ENCODE measurements at places on chromosomes 16 and 17.

- no peak for DNase-seq
These were observed 10.3 kb upstream of the SAMD14 start for GRCh38 chr17:50139950-50140885.

- no peak for DNase-seq
These were observed 93.3 kb upstream of the ZNF267 start for GRCh38 chr16:31780342-31780741.

DNA sequence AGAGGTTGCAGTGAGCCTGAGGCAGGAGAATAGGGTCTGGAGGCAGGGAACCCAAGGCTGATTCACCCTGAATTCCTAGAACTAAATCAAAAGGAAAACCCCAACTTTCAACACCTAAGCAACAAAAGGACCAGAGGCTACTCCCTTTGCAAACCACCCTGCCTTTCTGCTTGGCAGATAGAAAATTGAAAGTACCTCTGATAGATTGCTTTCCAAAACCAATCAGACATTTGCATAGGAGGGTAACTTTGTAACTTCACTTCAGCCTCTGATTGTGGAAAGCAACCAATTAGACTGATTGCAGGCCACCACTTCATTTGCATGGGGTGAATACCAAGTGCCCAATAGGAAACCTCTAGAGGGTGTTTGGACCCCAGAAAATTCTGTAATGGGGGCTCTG, 10.9 kb upstream of the TMEM98 start:
- no peak for DNase-seq

DNA sequence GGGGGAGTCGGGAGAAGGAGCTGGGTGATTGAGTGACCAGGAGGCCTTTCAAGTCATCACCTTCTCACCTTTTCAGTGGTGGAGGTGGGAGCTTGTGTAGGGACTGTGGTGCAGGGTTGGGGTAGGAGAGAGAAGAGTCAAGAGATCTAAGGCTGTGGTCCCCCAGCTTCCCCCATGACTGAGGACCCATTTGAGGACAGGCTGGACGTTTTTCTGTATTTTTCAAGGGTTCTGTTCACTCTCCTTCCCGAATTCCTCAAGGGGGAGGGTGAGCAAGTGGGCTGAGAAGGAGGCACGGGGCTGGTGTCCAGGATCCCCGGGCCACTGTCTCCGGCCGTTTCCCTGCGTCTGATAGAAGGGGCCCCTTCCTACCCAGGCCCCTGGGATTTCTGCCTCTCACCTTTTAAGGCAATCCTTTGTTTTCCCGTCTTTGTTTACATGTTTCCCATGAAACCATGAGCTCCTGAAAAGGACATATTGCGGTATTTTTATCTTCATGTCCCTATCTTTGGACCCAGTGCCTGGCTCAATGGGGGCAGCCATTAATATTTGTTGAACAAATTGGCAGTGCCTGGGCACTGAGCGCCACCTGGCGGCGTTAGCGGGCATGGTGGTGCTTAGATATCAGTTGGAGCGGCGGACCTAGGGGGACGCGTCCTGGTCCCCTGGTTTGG, 9.2 kb upstream of the CD300A start:
- DNase-seq = no peak

DNA sequence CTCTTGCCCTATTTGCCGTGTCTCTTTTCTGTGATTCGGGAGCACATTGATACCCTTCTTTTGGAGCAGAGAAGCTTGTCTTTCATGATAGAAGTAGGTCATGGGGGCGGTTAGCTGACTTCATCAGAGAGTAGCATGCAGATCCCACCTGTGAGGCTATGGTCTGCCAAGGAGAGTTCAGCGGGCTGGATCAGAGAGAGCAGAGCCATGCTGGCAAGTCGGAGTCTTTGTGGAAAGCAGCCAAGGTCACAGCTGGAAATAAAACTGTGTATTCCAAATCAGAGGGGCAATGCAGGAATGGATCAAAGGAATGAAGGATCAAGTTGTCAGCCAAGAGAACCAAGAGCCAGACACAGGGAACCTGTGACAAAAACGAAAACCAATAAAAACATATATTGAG, 595.9 kb downstream of the WWOX start:
- no peak for DNase-seq

GRCh38 chr17:52420555-52421078, 262.1 kb upstream of the CA10 start:
- no peak for DNase-seq

DNA sequence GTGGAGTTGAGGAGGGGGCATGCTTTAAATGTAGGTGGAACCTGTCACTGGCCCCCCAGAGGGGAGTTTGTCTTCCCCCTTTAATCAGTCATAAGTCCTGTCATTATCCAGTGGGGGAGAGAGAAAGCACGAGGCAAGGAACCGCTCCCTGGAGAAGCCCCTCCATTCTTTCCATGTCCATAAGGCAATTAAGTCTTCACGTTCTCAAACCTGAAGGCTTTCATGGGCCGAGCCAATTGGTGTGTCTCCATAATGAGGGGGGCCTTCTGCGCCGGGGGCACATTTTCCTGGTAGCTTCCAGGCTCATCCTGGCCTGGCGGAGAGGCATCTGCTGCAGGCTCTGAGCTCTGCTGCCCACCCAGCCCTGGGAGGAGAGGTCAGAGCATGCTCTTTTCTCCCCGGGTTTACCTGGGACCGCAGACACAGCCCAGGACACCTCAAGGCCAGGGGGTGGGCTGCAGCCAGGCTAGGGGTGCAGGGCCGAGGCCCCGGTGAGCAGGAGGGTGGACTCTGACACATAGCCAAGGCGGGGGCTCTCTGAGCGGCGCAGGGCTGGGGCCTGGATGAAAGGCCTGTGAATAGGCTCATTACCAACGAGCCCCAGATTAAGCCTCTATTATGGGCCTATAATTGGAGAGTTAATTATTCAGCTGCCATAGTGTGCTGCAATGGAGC, 42.5 kb downstream of the C16orf78 start:
- no peak for DNase-seq

- DNase-seq = no peak
These were observed 24.8 kb downstream of the CYB5D2 start for GRCh38 chr17:4167786-4168185.

GRCh38 chr16:9139965-9140364, 48.5 kb downstream of the HAPSTR1 start:
- DNase-seq = no peak

- DNase-seq = no peak
These were observed 20.9 kb downstream of the SPACA3 start for GRCh38 chr17:33012522-33013033.

DNA sequence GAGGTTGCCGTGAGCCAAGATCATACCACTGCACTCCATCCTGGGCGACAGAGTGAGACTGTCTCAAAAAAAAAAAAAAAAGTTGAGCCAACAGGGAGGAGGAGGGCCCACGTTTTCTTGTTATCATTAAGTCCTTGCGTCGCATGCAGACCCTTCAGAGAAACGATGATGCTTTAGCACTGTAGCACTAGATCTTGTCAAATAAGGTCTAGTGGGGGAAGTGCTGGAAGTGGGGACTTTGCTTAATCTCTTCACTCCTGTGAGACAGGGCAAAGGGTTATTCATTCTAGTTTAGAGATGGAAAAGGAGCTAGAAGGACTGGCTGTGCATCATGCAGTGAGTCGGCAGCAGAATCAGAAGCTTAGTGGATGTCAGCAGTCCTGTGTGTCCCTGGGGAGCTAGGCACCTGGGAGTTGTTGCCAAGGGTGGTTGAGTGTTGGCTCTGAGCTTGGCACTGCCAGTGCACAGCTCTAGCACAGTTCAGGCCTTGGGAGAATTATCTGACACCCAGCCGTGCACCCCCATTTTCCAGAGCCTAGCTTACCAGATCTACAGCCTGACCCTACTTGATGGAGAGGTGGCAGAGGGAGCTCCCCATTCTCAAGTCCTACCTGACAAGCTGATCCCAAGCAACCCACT, 33.4 kb upstream of the TBX2 start:
- no peak for DNase-seq

DNA sequence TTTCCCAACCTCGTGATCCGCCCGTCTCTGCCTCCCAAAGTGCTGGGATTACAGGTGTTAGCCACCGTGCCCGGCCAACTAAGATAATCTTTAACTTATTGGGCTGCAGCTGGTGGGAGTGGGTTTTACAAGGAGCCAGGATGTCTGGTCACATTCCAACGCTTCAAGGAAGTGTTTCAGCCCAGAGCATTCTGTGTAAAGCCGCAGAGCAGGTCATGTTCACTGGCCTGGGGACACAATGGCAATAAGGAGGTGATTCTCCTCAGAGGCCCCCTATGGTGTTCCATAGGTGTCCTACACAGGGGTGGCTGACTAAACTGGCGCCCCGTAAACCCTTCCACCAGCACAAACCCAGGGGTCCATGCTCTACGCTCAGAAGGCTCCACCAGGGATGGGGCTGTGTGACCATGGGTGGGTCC, 1.2 kb downstream of the QPRT start:
- DNase-seq = no peak

DNA sequence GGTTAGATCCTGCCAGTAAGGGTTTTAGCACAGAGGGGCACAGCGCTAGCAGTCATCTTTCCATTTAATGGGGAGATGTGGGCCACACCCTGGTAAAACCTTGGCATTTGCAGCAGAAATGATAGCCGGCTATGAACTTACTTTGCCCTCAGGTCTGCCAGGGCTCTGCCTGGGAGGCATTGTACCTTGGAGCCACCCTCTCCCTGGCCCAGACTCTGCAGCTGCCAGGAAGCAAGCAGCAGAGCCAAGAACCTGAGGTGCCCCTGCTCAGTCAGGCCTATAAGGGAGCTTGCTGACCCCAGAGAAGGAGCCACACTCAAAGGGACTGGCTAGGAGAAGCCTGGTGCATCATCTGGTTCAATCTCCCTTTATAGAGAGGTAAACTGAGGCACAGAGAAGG, 23.7 kb upstream of the PHF12 start:
- DNase-seq = no peak

DNA sequence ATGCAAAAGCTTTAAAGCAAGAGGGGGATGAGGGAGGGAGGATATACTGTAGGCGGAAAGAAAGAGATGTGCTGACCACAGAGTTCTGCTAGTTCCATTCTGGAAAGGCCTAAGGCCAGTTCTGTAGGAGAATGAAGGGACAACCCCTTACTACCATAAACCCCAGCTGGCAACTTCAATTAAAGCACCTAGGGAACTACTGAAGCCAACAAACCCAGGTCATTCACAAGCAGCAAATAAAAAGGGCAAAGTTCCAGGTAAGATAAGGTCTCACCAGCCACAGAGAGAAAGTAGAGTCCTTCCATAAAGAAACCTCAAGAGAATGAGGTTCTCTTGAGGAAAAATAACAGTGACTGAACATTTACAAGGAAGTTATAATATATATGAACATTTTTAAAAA, 12.8 kb downstream of the TERF2 start:
- no peak for DNase-seq

GRCh38 chr17:77002103-77003045, 134.2 kb downstream of the MGAT5B start:
- DNase-seq = no peak

- DNase-seq = no peak
These were observed 3.4 kb downstream of the B9D1 start for GRCh38 chr17:19359151-19359550.

DNA sequence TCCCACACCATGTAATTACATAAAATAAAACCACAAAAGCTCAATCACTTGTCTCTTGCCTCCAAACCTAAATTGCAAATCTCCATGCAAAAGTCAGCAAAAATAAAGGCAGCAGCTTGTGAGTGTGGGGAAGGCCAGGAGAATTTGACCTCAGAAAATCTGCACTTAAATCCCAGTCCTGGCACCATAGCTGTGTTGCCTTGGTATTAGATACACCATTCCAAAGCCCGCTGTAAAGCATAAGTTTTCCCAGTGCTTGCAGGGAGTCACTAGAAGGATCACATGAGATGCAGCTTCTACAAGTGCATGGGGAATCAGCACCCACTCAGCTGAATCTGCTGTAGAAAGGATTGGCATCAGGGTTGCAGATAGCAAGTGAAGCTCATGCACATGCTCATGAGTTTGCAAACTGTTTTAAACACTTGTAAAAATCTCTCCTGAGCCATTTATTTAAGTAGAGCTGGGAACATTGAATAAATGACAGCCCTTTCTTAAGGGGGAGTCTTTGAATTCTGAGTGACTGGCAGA, 495.0 kb upstream of the HSBP1 start:
- no peak for DNase-seq

- DNase-seq = no peak
These were observed 58.0 kb downstream of the GOSR1 start for GRCh38 chr17:30534938-30535921.

- DNase-seq = no peak
These were observed 35.7 kb downstream of the CACNA1H start for GRCh38 chr16:1188432-1189189.

GRCh38 chr17:44808156-44808555, 21.9 kb downstream of the GJC1 start:
- no peak for DNase-seq

- DNase-seq = no peak
These were observed 10.2 kb upstream of the SEC14L5 start for GRCh38 chr16:4947722-4948503.

- DNase-seq = no peak
These were observed 134.5 kb downstream of the RAB11FIP4 start for GRCh38 chr17:31525801-31526549.

- no peak for DNase-seq
These were observed 528 bp upstream of the NOL11 start for GRCh38 chr17:67717192-67717623.

DNA sequence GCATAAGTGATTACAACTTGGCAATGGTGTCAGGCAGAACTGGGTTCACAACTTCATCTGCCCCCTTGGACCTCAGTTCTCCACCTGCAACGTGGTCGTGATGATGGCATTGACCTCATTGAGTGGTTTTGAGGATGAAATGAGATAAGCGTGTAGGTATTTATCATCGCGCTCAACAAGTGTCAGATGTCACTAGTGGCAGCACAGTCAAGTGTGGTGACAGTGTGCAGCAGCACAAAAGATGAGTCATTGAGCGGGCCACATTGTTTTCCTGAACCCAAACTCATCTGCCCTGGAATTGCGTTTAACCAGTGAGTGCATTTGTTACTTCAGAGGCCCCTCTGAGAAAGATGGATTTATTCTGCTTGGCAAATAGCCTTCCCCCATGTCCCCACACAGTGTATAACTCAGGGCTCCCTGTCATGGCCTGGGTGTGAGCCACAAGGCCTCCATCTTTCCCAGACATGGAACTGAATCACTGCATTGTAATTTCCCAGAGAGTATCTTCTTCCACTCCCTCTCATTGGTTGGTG, 20.9 kb downstream of the IRX3 start:
- no peak for DNase-seq

DNA sequence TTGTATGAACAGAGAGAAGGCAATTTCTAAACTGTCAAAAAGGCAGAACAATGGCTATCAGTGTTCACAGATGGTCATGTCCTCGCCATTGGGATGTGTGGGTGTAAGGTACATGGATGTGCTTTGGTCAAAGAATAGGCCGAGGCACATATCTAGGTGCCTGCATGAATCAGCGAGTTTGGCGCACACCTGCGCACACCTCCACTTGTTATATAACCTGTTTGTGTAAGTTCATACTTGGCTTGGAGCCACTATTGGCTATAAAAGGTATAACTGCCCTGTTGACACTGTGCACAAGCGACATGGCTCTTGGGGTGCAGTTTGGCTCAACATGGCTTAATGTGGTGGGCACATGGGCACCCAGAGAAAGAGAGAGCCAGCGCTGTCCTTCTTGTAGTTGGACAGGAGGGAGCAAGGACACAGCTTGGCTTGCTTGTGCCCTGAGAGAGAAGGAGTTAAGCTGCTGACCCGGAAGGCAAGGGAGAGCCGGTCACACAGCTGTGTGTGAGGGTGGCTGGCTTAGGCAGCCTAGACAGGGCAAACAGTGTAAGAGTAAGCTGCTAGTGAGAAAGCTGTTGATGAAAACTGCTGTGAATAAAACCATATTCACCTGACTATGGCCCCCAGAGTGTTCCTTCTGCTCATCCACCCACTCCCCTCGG, 499.1 kb downstream of the KCNJ2 start:
- no peak for DNase-seq
